Non-pigmented ciliary epithelial cell (primary cell): ENCODE measurements at places on chromosomes 5 and 9.

DNA sequence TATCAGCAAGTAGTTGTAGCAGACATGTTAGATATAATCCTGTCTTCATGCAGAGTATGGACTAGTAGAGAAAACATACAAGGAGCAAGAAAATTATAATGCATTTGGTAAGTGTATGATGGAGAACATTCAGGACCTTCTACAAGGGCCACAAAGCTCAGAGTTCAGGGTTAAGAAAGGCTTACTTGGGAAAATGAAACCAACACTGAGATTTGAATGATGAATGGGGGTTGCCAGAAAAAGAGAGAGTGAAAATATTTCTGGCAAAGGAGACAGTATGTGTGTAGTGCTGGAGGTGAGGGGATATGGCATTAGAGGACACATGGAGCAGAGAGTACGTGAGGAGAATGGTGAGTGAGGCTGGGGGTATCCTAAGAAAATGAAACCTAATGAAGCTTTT lies 169.8 kb upstream of the STK32A start:
- DNase-seq: no peak

- peak; percentile 14 for DNase-seq
Observed at GRCh38 chr5:77232574-77233358, 22.3 kb downstream of the PDE8B start.

DNA sequence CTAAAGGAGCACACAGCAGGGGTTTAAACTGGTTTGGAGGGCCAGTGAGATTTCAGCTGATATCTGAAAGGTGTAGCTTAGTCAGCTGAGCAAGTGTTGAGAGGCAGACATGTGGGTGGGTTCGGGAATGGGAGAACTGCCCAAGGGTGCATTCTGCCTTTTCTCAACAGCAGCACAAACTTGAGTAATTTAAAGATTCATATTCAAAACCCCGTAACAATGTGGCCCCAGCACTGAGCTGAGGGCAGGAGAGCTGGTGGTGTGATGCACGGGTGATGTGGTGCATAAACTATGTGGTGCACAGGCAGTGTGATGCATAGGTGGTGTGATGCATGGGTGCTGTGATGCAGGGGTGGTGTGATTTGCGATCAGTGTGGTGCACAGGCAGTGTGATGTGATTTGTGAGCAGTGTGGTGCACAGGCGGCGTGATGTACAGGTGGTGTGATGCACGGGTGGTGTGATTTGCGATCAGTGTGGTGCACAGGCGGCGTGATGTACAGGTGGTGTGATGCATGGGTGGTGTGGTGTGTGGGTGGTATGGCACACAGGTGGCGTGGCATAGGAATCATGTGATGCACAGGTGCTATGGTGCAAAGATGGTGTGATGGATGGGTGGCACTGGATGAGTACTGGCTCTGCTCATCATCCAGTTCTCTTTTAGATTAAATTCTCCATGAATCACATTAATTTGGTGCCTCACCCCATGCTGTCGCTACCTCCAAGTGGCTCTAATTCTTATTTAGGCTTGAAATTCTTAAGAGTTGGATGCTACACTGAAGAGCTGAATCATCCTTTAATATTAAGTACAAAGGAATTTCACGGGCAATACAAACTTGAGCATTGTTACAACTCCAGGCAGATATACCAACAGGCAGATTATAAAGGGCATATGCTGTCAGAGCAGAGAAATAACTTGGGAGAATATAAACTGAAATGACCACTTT lies 53.6 kb downstream of the DAP start:
- no peak for DNase-seq

DNA sequence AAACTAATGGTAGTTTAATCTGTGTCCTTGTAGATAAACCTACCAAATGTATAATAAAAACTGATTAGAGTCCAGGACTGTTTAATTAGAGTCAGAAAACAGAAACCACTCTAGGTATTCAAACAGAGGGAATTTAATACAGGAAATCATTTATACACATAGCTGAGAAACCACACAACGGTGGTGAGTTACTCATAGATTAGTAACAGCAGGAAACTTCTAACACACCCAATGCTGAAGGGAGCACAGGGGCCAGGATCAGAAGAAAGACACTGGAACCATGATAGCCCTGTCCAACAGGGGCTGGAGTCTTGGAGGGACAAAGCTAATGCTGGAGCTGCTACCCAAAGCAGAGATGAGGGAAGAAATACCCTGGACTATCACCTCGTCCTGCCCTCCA lies 321.0 kb downstream of the ACTL7B start:
- peak; percentile 55 for DNase-seq

GRCh38 chr9:79660615-79661014 lies 88.8 kb downstream of the TLE4 start:
- DNase-seq: no peak

DNA sequence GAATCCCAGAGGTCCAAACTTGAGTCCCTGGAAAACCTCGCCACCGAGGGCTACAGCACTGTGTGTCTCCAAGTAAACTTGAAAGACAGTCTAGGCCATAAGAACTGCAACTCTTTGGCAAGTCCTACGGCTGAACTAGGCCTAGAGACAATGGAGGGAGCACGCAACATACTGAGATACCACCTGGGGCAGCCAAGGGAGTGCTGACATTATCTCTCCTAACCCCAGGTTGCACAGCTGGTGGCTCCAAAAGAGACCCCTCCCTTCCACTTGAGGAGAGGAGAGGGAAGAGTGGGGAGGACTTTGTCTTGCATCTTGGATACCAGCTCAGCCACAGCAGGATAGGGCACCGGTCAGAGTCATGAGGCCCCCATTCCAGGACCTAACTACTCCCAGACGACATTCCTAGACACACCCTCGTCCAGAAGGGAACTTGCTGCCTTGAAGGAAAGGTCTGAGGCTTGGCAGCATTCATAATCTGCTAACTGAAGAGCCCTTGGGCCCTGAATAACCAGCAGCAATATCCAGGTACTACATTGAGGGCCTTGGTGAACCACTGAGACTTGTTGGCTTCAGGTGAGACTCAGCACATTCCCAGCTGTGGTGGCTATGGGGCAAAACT lies 42.7 kb downstream of the AP3B1 start:
- no peak for DNase-seq

- no peak for DNase-seq
Observed at GRCh38 chr9:106478727-106479126, 384.2 kb upstream of the ZNF462 start.

GRCh38 chr5:142896325-142897007 lies 126.3 kb downstream of the ARHGAP26 start:
- DNase-seq: no peak

- DNase-seq: no peak
Observed at GRCh38 chr9:89370593-89370992, 52.3 kb downstream of the SECISBP2 start.

GRCh38 chr5:168916852-168917251 lies 337.7 kb upstream of the PANK3 start:
- DNase-seq: no peak

DNA sequence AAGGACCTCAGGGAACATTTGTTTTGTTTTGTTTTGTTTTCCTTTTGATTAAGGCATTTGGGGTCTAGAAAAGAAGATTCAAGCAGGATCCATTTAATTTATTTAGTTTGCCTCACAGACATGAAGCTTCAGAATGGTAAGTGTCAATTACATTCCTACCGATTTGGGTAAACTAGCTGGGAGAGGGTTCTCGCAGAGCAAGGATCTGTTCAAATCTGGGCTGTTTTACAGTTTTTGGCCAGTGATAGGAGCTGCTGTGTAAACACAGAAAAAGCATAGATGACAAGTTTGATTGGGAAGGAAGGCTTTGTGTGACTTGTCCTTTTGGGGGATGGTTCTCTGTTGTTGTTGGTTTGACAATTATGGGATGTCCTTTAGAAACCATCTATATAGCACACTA lies 470.3 kb upstream of the WWC1 start:
- DNase-seq: no peak

GRCh38 chr5:110203661-110204060 lies 513.9 kb downstream of the MAN2A1 start:
- DNase-seq: no peak

DNA sequence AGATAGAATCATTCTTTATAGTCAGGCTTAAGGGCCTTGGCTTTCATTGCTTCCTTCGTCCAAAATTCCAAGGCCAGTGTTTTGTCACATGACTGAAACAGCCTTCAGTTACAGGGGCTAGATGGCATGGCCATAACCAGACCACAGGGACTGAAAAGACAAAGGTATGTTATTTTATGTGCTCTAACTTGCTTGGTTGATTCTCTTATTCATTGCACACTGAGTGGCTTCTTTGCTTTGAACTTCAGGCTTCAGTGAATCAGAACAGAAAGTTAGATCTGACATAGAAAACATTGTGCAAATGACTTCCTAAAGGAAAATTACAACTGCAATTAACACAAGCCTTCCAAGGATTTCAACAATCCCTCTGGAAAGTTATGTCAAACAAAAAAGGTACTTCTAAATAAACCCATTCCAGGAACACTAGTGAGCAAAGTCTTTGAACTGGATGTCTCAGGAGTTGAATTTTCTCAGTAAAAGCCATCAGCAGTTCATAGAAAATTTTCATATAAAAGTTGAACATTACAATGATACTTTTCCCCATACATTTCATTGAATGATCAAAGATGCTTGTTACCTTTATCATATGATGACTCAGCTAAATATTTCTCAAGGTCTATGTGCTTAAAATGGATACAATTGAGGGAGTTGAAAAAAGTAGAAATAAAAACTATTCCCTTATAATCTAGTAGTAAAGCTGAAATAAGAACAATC lies 355.3 kb downstream of the TMEM232 start:
- DNase-seq: no peak

DNA sequence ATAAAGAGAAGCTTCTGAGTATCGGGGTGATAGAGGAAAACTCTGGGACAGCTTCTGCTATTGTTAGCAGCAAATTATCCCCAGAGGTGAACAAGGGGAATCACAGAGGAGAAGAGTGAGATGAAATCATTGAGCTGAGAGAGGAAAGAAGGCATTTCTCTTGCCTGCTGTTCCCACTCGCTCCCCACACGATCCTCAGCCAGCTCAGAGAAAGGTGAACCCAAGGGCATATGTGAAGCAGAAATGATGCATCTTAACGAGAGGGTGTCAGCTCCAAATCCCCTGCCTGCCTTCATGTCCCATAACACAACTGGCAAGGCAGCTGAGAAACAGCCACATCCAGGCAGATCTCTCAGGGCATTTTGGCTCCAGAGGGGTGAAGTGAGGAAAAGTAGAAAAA lies 111.6 kb downstream of the BRINP1 start:
- DNase-seq: no peak

DNA sequence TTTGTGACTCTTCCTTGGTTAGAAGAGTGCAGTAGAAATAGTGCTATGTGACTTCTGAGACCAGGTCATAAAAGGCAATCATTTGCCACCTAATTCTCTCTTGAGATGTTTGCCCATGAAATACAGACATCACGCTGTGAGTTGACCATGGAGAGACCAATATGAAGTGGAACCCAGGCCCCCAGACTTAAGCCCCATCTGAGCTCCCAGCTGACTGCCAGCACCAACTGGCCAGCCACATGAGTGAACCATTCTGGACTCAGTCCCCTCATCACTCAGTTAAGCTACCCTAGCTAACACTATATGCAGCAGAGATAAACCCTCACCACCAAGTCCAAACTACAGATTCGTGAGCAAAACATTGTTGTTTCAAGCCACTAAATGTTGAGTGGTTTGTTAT lies 60.7 kb upstream of the NIPBL start:
- DNase-seq: no peak

GRCh38 chr5:99795031-99795430 lies 740.1 kb upstream of the FAM174A start:
- no peak for DNase-seq

DNA sequence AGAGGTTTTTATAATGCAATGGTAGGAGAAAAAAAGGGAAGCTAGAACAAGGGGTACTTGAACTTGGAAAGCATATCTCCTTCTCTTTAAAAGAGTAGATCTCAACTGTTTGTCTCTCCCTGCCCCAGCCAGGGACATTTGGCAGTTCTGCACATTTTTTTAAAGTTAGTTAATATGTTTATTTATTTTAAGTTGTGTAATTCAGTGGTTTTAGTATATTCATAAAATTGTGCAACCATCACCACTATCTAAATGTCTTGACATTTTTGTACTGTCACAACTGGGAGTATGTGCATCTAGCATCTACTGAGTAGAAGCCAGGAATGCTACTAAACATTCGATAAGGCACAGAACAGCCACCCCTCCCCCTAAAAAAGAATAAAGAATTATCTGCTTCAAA lies 103.5 kb upstream of the DPYSL3 start:
- DNase-seq: peak; percentile 43

- DNase-seq: no peak
Observed at GRCh38 chr9:79637177-79637925, 65.6 kb downstream of the TLE4 start.

DNA sequence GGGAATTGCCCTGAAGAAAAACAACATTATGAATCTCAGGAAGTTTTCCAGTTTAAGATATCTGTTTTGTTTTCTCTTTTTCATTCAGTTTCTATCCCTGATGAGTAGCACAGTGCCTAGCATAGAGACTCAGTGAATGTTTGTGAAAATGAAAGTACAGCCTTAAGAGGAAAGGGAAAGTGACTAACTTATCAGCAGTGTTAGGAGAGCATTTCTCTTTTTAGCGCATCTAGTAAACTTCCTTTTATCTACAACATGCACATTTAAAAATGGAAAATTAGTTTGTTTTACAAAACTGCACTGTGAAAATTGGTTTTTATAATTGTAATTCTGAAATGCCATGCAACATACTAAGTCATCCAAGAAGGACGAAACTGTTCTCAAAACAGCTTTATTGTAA lies 110.8 kb downstream of the SMARCA2 start:
- DNase-seq: no peak

- DNase-seq: no peak
Observed at GRCh38 chr9:83030391-83031107, 32.4 kb downstream of the RASEF start.

GRCh38 chr5:173673295-173674101 lies 57.0 kb upstream of the BOD1 start:
- no peak for DNase-seq

- no peak for DNase-seq
Observed at GRCh38 chr9:124291801-124292396, 34.1 kb downstream of the NEK6 start.

- DNase-seq: no peak
Observed at GRCh38 chr9:107480386-107480789, 9.2 kb downstream of the KLF4 start.

DNA sequence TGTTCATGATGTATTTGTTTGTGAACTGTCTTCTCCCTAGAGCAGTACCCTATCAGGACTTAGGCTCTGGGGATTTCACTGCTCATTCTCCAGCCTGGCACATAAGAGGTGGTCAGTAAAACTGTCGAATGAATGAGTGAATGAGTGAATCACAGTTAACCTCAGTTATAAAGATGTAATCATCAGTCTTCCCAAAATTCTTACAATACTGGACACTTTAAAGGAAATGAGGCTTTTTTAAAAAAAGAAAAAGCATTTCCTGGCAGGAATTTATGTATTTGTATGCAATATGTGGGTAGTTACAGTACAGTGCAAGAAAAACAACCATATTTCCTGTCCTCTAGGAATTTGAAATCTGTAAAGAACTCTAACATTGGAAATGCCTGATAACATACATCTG lies 59.6 kb downstream of the RAI14 start:
- no peak for DNase-seq

GRCh38 chr5:33330992-33331391 lies 109.8 kb upstream of the TARS1 start:
- no peak for DNase-seq

- DNase-seq: no peak
Observed at GRCh38 chr5:68738841-68739240, 355.0 kb upstream of the SLC30A5 start.
